Stimulated activated CD4-positive, alpha-beta T cell treated with anti-CD3 and anti-CD28 coated beads, Interleukin-4, amount 100 ng/mL, for 48 hours (primary cell): ENCODE measurements at places on chromosomes 4 and X.
A peak's percentile ranks its signal among the peaks of the same experiment; 100 is the strongest.

DNA sequence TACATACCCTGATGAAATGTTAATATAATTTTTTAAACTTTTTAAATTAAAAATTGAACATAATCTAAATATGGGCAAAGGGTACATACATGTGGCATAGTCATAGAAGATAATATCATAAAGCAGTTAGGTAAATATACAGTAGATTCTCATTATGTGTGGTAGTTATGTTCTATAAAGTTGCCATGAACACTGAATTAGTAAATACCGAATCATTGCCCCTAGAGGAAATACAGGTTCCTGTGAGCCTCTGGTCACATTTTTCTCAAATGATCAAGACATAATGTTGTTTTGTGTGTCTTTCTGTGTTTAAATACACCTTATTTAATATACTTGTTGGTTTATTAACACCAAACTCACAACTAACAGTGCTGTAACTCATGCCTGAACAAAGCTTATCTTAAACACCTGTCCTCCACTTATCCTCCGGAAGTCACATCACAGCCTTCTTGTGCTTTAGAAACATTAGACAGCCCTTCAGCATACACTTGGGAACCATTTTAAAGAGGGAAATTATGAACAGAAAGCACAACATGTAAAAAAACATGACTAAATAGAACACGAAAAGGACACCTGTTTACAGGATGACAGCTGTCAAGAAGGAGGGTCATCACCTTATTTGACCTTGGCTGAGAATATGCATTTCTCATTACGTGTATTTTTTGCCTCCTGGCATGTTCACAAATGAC lies 169.4 kb upstream of the NAP1L5 start:
- DNase-seq, result no peak

- DNase-seq, result no peak
These were observed 146.0 kb downstream of the TBL1X start for GRCh38 chrX:9610771-9611392.

GRCh38 chrX:30967516-30967915 lies 78.5 kb upstream of the TAB3 start:
- no peak for DNase-seq

DNA sequence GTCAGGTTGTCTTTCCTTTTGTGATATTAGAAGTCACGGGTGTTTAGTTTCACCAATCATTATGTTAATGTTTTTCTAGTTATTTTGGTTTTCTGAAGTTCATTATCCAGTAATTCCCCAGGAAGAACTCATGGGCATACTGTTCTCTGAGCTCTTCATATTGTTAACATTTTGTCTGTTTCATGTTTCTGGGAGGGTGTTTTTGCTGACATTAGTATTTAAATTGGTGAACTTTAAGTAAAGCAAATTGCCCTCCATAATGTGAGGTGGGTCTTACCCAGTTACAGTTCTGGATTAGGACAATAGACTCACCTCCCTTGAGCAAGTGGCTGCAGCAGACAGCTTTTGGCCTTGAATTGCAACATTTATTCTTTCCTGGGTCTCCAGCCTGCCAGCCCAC lies 163.4 kb downstream of the GPAT3 start:
- no peak for DNase-seq

GRCh38 chrX:6026429-6026828 lies 202.2 kb downstream of the NLGN4X start:
- DNase-seq, result no peak

- DNase-seq, result no peak
These were observed 115.2 kb upstream of the LNX1 start for GRCh38 chr4:53706422-53707032.

DNA sequence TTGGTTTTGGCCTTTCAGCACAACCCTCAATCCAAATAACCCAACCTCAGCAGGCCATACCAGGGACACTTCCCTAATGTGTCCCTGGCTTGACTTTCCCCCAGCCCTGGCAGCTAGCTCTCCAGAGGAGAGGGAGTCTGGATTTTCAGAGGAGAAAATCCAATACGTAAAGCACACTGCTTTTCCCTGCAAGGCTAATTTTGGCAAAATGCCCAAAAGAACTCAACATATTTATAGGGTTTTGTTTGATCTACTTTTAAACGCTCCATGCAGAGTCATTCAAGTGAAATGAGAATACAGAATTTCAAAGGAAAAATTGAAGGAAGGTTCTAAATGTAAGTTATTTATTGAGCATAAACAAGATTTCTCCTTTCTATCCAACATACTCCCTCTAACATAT lies 167.2 kb downstream of the SH3KBP1 start:
- DNase-seq, result no peak

DNA sequence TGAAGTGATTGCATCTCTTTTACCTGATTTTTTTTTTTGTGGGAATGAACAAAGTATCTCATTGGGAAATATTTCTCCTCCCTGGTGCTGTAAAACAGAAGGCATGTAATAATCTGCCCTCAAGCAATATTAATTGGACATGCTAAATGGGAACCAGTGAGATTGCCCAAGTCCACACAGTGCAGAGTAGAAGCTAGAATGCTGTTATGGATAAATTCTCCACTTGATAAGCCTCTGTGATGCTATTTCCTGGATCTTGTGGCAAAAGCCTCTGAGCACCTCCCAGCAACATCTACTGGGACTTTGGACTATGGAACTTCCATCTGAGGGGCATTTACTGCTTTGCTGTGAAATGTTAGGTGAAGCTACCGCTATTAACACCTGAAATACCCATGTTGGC lies 46.9 kb upstream of the YTHDC1 start:
- DNase-seq, result no peak

GRCh38 chr4:4461850-4462249 lies 74.9 kb downstream of the NSG1 start:
- peak; percentile 3 for DNase-seq

DNA sequence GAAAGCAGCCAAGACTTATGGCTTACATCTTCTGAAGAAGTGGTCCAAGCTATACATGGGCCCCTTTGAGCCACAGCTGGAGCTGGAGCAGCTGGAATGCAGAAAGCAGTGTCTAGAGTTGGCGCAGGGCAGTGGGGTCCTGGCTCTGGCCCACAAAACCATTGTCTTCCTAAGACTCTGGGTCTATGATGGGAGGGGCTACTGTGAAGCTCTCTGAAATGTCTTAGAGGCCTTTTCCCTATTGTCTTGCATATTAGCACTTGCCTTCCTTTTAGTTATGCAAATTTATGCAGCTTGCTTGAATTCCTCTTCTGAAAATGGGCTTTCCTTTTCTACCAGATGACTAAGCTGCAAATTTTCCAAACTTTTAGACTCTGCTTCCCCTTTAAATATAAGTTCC lies 15.3 kb downstream of the NPY1R start:
- DNase-seq, result no peak

DNA sequence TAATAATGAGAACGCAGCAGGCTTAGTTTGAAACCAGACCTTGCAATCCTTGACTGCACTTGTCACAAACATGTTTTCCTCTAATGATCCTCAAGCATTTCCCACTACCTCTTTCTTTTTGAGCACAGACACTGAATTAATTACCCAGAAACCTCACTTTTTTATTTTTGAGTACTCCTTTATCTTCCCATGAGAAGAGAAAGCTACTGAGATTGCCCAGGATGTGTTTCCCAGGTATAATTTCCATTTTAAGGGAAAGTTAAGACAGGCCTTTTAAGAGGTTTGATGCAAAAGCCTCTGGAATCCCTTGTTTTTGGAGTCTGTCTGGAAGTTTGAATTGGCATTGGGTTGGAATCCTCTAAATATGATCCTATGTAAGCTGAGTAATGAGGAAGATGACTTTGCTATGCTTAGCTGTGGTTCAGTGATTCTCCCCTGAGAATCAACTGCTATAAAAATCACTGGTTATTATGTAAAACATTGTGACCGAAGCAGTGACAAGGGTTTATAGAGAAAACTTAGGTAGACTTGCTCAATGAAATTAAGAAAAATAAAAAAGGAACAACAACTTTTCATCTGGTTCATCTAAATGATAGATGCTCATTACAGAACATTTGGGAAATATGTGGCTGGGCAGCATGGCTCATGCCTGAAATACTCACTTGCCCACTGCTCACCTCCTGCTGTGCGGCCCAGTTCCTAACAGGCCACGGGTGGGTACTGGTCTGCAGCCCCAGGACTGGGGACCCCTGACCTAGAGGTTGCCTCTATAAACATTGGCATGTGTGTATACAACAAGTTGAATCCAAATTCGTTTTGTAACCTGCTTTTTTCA lies 10.8 kb upstream of the RHOH start:
- no peak for DNase-seq

DNA sequence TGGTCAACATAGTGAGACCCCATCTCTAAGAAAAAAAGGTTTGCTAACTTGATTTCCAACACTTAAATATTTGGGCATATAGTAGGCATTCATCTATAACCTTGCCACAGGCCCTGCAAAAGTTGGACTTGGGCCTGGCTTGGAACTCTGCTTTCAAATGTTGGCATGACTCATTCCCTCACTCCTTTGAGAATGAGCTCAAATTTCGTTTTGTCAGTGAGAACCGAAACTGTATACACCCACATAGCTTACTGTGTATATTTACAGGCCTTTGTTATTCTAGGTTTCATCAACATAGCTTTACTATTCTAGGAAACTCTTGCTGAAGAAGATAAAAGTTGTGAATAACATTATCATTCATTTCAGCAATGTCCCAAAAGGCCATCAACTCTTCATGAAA lies 88.7 kb upstream of the ELOVL6 start:
- no peak for DNase-seq

- DNase-seq, result no peak
These were observed 51.5 kb upstream of the TBC1D9 start for GRCh38 chr4:140807491-140808252.

DNA sequence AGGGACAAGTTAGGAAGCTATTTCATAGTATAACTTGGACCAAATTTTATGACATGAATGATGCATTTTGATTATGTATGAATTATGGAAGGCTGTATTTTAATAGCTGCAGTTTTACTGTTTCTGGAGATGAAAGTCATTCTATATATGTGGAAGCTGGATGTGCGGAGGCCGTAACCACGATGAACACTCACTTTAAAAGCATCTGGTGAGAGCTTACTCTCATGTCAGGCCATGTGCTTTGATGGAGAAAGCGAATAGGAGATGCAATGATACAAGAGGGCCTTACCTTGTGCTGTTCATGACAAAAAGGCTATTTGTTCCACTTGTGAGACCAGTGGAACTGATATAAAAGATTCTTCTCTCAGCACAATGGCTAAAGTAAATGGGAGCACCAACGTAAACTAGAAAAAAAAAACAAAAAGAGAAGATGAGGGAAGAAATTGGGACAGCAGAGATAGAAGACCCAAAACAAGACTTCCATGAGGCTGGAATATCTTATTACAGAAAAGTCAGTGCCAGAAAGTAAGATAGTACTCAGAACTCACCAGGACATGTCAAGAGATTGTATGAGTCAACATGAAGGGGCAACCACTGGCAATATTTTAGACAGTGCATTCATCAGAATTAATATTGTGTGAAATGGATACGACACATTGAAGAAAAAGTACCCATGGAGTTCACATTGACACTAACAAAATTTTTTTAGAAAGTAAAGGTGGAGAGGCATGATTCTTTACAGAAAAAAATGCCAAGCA lies 63.3 kb upstream of the GAB1 start:
- DNase-seq, result no peak

- no peak for DNase-seq
These were observed 46.5 kb downstream of the PHOX2B start for GRCh38 chr4:41701983-41702382.

GRCh38 chr4:11914406-11914805 lies 485.7 kb upstream of the HS3ST1 start:
- DNase-seq, result no peak

- DNase-seq, result no peak
These were observed 190.1 kb upstream of the HS3ST1 start for GRCh38 chr4:11618666-11619282.

DNA sequence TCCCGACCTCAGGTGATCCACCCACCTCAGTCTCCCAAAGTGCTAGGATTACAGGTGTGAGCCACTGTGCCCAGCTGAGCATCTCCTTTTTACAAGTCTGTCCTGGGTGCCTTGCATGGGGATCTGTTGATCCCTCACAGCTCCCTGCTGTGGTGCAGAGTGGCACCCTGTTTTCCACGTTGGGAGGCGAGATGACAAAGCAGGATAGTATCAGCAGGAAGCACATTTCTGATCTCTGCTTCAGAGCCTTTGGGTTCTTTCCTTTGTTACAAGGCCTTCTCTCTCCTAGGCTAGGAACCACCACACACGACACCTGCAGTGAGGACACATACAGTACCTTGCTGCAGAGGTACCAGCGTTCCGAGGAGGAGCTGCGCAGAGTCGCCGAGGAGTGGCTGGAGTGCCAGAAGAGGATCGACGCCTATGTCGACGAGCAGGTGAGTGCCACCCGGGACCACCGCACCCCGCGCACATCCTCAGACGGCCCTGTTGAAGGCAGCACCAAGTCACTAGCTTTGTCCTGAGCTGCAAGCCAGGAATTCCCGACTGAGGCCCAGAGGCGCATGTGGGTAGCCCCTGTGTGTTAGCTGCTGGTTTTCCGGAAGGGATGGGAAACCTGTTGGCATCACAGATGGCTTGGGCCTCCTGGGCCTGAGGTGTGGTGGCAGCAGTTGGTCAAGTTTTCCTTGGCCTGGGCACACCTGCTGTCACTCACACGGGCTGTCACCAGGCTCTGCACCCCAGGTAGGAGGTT lies 109.6 kb downstream of the TNIP2 start:
- no peak for DNase-seq

DNA sequence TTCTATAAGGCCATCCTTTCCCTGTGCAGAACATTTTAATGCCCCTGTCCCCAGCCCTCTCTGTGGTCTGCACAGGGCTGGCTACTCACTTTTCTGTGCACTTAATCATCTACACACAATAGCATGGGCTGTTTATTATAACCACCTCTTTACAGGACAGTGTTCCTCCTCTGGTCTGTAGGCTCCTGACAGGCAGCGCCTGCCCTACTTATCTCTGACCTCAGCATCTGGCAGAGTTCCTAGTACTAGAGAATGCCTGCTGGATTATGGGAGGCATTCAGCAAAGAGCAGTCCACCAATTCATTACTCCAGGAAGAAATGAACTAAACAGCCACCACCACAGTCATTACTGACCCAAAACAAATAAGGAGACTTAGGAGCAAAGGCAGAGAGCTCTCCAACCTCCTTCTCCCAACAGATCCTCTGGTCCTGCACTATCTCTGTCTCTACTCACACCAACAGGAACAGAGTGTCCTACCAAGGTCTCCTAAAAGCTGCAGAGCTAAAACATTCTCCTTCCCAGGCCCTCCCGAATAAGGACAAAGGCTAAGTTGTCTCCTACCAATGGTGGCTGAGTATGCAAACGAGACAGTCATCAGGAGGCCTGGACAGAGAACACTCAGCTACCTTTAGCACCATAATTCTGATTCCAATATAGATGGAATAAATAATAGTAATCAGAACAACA lies 279.2 kb downstream of the QDPR start:
- no peak for DNase-seq

GRCh38 chr4:94798808-94799207 lies 41.1 kb downstream of the BMPR1B start:
- DNase-seq, result no peak

GRCh38 chrX:37075892-37076595 lies 67.9 kb downstream of the FAM47C start:
- no peak for DNase-seq

GRCh38 chr4:24434241-24434640 lies 150.1 kb downstream of the DHX15 start:
- DNase-seq, result no peak
